ENCODE measurements at places on chromosomes 1 and 21.

DNA sequence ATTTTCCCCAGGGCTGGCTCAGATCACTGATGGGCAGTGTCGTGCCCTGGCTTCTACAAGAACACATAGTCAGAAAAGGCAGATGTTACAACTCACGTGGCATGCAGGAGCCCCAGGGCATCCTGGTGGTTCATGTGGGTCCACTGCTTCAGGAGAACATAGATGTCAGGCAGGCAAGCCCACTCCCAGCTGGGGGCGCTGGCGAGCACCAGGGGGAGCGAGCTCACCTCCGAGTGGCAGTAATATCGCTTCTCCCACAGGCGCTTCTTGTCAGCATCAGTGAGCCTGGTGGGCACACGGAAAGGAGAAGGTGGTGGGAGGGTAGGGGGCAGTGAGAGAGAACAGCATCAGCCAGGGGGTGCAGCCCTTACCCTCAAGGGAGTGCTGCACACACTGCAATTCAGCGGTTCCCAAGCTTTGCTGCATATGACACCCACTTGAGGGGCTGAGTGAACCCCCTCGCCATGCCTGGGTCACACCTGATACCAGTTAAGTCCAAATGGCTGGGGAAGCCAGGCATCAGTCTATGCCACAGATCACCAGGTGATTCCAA lies 34.3 kb upstream of the PPP1R15B start:
- peak; percentile 78 for DNase-seq

DNA sequence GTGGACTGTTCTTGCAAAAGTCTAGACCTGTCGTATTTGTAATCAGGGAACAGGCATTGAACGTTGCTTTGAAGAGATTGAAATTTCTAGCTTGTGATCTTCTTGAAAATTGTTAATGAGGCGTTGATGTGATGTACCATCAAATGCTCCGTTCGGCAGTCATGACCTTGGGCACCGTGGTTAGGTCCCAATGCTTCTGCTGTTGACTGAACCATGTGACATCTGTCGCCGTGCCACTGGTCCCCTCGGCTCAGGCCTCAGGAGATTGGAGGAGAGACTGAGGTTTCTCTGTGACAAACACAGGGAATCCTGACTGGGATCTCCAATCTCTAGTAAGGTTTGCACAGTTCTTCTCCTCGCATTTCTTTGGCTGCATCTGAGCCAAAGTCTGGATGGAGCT lies 18.1 kb upstream of the KCNAB2 start:
- DNase-seq: no peak

DNA sequence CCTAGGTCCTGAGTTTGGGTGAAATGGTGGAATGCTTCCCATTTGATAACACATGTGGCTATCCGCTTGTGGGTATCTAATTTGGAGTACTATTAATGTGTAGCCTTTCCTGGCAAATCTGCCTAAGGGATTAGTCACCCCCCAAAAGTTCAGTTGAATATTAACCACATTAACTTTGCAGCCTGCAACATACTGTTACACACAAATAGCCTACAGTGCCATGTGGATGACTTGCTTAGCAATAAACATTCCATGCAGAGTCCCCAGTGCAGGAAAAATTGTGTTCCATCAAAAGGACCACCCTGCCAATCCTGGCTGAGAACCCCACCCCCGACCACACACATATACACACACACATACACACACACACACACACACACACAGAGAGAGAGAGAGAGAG lies 303.3 kb upstream of the ESRRG start:
- no peak for DNase-seq

- DNase-seq: no peak
Observed at GRCh38 chr1:208090388-208091301, 153.5 kb downstream of the PLXNA2 start.

- DNase-seq: no peak
Observed at GRCh38 chr1:5917591-5918274, 74.5 kb downstream of the NPHP4 start.

DNA sequence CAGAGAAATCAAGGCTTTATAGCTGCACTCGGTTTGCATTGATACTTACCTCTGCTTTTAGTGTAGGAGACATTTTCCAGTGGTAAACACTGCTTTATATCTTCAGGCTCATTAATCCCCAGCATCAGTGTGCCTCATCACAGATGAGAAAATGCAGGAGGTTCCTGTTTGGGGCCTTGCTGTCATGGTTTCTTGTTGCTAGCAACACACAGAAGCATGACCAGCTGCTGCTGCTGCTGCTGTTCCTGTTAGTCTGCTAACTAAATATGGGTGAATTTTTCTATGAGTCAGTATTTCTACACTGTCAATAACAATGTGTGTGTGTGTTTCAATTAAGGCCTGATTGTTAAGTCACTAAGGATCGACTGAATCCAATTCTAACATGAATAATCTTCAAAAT lies 85.8 kb upstream of the RGS1 start:
- DNase-seq: no peak

Data from left colon (tissue), 2 donors.